ENCODE measurements at places on chromosomes 1 and 21.

DNA sequence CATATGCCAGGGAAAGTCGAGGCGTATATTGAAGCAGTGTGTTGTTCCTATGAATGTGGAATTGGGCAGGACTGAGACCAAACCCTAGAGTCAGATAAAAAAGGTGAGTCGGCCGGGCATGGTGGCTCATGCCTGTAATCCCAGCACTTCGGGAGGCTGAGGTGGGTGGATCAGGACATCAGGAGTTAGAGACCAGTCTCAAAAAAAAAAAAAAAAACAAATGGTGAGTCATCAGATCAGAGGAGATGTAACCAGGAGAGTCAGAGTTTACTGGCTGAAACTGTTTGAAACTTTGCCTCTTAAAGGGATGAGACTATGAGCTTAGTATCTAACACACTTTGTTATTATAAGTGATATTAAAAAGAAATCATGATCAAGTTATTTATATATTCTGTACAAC lies 26.4 kb upstream of the SYCP1 start:
- no peak for DNase-seq

GRCh38 chr1:34587761-34588160 lies 167.1 kb upstream of the GJB5 start:
- no peak for DNase-seq

GRCh38 chr21:44370027-44370735 lies 16.8 kb downstream of the TRPM2 start:
- no peak for DNase-seq

- no peak for DNase-seq
Measured at GRCh38 chr21:35145626-35146233, 96.6 kb upstream of the RUNX1 start.

GRCh38 chr1:83970114-83970513 lies 28.8 kb downstream of the TTLL7 start:
- no peak for DNase-seq

DNA sequence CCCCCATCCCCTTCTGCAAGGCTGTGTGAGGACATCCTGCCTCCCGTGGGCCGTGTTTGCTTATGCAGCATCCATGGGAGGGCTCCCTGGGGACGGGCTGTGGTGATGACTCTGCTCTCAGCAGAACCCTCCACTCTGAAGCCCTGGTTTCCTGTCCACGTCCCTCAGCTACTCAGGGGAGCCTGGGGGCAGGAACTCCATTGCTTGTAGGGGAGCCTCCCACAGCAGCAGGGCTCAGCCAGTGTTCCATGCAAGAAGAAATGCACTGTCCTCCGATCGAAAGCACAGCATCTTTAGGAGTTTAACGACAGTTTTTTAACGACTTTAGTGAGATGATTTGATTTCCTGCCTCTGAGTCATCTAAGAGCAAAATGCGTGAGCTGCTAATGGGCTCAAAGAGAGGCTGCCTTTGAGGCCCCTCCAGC lies 8.3 kb upstream of the KCNAB2 start:
- DNase-seq = no peak

DNA sequence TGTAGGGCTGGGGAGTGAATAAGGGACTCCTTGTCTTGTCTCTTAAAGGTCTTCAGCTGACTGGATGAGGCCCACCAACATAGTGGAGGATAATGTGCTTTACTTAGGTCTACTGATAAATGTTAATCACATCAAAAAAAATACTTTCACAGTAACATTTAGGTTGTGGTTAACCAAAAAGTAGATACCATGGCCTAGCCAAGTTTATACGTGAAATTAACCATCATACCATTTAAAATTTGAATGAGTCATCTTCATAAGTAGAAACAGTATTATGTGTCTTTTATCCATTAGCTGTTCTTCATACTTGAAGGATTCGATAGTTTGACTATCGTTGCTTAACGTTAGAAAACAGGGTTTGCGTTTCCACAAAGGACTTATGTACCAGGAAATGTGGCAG lies 80.9 kb downstream of the MTR start:
- no peak for DNase-seq

- no peak for DNase-seq
Measured at GRCh38 chr1:40706626-40707025, 15.1 kb downstream of the NFYC start.

- no peak for DNase-seq
Measured at GRCh38 chr1:39789571-39790110, 976 bp upstream of the BMP8B start.

- no peak for DNase-seq
Measured at GRCh38 chr1:50853325-50853724, 106.7 kb downstream of the FAF1 start.

- no peak for DNase-seq
Measured at GRCh38 chr1:9389968-9390367, 97.3 kb downstream of the SPSB1 start.

- DNase-seq = no peak
Measured at GRCh38 chr1:209542585-209542984, 40.9 kb upstream of the CAMK1G start.

GRCh38 chr1:6183520-6183989 lies 3.4 kb upstream of the CHD5 start:
- no peak for DNase-seq

- DNase-seq = no peak
Measured at GRCh38 chr1:244084763-244085162, 33.7 kb downstream of the ZBTB18 start.

DNA sequence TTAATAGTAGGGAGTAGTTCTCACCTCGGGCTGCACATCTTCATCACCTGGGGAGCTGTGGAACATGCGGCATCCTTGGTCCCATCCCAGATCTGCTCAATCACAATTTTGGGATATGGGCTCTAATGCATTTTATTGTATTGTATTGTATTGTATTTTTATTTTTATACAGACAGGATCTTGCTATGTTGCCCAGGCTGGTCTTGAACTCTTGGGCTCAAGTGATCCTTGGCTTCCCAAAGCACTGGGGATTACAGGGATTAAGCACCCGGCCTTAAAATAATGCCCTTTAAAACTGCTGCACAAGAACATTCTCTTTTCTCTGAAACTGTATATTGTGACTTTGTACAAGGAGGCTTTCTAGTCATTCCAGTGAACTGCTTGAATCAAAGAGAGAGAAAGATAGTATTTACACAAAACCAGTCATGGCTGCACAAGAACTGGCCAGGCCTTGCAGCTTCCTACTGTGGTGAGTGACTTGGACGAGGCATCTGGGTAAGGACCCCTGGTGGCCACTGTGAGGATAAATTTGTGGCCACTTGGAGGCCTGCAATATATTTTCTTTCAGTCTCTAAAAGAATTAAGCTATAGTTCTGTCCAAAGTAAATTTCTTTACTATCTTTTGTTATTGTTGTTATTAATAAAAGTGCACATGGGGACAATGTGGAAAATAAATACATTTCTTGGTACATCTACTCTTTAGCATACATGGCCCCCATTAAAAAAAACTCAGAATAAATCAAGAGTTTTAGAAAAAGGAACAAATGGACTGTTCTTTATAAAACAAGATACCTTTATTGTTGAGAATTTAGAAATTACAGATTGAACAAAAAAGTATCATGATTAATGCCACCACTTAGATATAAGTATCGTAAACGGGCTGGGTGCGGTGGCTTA lies 48.0 kb downstream of the TBCE start:
- DNase-seq = no peak

DNA sequence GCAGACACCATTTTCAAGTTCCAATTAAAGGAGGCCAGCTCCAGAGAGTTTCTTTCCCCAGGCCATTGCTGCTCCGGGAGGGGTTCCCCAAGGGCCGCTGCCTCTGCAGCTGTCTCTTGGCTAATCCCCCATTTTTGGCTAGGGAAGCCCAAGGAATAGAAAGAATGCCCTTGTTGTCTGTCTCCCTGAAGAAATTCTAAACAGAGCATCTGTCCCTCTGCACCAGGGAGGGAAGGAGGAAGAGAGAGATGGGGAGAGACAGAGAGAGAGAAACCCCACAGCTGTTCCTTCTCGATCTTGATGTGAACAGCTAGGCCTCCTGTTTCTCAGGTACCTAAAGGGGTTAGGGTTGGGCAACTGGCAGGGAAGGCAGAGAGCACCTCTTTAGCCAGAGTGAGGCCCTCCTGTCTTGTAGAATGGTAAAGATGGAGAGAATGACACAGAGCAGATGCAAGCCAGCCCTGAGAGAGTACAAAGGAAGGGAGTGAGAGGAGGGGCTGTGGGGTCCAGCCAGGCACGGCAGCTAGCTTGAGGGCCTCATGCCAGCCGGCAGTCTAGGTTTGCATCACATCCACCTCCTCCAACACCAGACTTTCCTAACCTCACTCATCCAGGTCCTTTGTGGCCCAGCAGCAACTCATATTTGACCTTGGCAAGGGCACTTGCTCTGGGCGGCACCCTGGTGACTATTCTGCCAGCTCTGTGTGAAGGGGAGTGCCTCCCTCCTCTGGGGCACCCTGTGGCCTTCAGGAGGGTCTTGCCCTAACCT lies 13.1 kb downstream of the OPTC start:
- no peak for DNase-seq

GRCh38 chr1:108584428-108584856 lies 24.5 kb downstream of the EEIG2 start:
- DNase-seq = no peak

Data from nucleus accumbens (tissue), 56 donors.